Activated T-helper 2 cell treated with anti-CD3 and anti-CD28 coated beads, Interferon-gamma antibody, Interleukin-2, Interleukin-4, amounts not matched to agents 10 μg/mL and 5 μg/mL and 100 μg/mL, durations not matched to agents 14 hours and 24 hours and 36 hours (primary cell): ENCODE measurements at places on chromosomes 5 and 9.

DNA sequence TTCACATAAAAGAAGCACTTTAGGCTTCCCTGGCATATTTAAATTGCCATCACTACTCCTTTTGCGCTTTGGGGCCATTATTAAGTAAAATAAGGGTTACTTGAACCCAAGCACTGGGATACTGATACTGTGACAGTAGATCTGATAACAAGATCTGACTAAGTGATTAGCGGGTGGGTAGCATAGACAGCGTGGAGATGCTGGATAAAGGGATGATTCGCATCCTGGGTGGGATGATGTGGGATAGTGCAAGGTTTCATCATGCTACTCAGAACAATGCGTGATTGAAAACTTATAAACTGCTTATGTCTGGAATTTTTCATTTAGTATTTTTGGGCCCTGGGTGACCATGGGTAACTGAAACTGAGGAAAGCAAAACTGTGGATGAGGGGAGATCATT is 75.1 kb downstream of the PTTG1 start:
- no peak for DNase-seq
- peak overlapping the region; percentile 75 for H3K27ac ChIP-seq
- no peaks in the 10 kb centered on the region for H3K27me3 ChIP-seq
- peaks cover 42% of the 10 kb centered on the region for H3K4me1 ChIP-seq
- peaks cover 25% of the 10 kb centered on the region for H3K36me3 ChIP-seq

DNA sequence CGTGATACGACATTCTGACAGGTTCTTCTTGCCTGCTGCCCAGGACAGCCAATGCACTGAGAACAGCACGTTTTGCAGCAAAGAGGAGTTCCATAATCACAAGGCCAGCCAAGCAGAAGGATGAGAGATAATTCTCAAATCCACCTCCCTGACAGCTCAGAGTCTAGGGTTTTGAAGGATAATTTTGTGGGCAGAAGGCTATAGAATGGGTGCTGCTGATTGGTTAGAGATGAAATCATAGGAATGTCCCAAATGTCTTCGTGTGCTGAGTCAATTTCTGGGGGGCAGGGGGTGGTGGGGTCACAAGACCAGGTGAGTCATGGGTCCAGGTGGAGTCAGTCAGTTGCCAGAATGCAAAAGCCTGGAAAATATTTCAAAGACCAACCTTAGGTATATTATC is 175.5 kb upstream of the SLC30A5 start:
- no peak for DNase-seq
- H3K4me1 ChIP-seq: no peaks in the 10 kb centered on the region
- no peaks in the 10 kb centered on the region for H3K36me3 ChIP-seq
- H3K27me3 ChIP-seq: peaks cover under 1% of the 10 kb centered on the region
- no peak overlapping the region for H3K27ac ChIP-seq

DNA sequence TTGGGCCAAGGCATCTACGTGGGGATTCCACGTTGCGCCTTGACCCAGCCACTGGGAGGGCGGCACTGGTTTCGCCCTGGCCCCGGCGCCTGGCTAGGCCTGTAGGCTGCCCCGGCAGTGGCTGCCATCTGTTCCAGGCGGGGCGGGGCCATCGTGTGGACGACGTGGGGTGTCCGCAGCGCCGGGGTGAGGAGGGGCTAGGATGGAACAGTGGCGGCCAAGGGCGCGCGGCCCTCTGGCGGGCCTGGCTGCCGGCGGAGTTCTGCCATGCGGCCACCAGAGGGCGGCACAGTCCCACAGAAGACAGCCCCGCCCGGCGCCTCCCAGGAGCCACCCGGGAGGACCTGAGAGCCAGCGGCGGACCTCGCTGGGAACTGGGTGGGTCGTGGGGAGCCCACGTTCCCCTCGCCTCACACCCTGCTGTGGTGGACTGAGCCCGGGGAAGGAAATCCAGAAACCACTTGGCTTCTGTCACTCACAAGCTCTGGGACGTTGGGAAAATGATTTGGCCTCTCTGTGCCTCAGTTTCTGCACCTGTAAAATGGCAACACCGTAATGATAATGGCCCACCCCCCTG is 22.6 kb upstream of the RAPGEF1 start:
- no peak overlapping the region for H3K4me3 ChIP-seq
- DNase-seq: peak; percentile 68
- H3K27ac ChIP-seq: no peak overlapping the region
- no peaks in the 10 kb centered on the region for H3K36me3 ChIP-seq
- peaks cover 11% of the 10 kb centered on the region for H3K4me1 ChIP-seq
- H3K27me3 ChIP-seq: peaks cover 28% of the 10 kb centered on the region

DNA sequence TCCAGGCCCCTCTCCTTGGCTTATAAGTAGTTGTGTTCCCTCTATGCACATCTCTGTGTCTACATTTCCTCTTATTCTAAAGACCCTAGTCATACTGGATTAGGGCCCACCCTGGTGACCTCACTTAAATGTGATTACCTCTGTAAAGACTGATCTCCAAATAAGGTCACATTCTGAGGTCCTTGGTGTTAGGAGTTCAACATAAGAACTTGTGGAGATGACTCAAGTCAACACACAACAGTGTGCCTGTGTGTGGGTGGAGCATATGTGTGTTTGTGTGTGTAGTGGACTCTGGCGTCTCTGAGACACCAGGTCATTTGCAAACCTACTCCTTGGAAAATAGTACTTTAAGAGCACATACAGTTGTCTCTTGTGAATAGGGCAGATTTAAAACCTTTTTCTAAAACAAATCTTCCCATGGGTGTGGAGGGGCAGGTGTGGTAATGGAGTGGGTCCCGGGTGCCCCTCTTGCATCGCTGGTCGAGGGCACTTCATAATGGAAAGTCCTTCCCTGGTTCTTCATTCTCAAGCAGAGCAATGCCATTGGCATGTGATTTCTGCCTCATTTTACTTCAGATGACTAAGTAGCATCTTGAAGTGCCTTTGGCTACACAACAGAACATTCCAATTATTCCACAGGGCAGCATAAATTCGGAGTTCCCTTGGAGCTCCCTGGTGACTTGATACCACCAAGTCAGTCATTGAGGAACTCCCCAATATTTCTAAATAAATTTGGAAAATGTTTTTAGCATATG is 84.4 kb downstream of the C9orf152 start:
- no peak for DNase-seq
- peaks cover 17% of the 10 kb centered on the region for H3K36me3 ChIP-seq
- H3K4me3 ChIP-seq: no peak overlapping the region

DNA sequence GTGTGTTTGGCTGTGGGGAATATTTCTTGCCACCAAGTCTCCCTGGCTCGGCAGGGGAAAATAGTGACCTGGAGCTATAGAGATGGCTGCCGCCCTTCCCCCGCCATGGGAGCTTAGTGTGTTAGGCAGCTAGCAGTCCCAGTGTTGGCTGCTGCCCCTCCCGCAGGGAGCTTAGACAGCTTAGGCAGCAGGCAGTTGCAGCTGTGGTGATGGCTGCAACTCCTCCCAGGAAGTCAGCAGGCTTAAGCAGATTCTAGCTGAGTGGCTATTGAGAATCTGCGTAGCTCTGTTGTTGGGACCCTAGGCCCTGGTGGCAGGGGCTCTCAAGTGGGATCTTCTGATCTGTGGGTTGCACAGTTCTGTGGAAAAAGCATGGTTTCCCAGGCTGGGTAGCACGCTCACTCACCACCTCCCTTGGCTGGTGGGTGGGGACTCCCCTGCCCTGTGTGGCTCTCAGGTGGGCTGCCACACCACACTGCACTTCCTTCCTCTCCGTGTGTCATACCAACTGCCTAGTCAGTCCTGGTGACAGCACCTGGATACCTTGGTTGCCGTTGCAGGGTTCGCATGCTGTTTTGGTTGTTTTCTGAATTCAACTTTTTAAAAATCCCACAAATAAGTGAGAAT is 9.3 kb downstream of the OR1N2 start:
- H3K36me3 ChIP-seq: no peaks in the 10 kb centered on the region
- H3K27me3 ChIP-seq: peaks cover 7% of the 10 kb centered on the region
- no peak for DNase-seq
- peaks cover 9% of the 10 kb centered on the region for H3K4me1 ChIP-seq
- H3K4me3 ChIP-seq: no peak overlapping the region
- H3K27ac ChIP-seq: no peak overlapping the region

GRCh38 chr9:8348756-8349155 is 549.2 kb upstream of the DMAC1 start:
- H3K27ac ChIP-seq: no peak overlapping the region
- no peak for DNase-seq
- no peaks in the 10 kb centered on the region for H3K36me3 ChIP-seq
- no peak overlapping the region for H3K4me3 ChIP-seq
- peaks cover 3% of the 10 kb centered on the region for H3K27me3 ChIP-seq
- H3K4me1 ChIP-seq: no peaks in the 10 kb centered on the region
